ENCODE measurements at places on chromosomes 4 and X.

- DNase-seq = no peak
These were observed 31.6 kb upstream of the SOD3 start for GRCh38 chr4:24763631-24764297.

DNA sequence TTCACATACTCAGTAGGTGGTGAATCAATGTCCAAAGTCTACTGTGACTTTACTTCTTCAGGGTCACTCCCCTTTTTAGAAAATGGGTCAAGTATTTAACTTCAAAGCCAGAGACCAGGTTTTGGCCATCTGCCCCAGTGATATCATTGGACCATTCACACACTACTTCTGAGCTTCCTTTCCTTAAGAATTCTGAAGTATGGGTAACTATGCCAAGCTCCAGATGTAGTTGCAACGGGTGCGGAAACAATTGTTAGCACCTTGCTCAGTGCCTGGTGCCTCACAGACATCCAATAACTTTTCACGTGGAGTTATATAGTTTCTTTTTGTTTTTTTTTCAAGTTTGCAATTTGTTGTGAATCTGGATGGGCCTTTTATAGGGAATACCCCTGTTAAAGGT is 62.6 kb downstream of the TTC29 start:
- DNase-seq = no peak

DNA sequence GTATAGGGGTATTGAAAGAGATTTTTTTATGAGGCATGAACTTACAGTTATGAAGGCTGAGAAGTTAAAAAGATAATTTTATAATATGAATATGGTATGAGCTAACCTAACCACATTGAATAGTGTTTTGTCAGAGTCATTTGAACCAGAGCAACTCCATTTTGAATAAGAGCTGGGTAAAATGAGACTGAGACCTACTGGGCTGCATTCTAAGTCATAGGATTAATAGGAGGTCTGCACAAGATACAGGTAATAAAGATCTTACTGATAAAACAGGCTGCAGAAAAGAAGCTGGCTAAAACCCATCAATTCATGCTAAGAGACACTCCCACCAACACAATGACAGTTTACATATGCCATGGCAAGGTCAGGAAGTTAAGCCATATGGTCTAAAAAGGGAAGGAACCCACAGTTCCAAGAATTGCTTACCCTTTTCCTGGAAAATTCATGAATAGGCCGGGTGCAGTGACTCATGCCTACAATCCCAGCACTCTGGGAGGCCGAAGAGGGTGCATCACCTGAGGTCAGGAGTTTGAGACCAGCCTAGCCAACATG is 209.2 kb downstream of the TECRL start:
- no peak for DNase-seq

- no peak for DNase-seq
These were observed 67.0 kb downstream of the FGF16 start for GRCh38 chrX:77514177-77514576.

DNA sequence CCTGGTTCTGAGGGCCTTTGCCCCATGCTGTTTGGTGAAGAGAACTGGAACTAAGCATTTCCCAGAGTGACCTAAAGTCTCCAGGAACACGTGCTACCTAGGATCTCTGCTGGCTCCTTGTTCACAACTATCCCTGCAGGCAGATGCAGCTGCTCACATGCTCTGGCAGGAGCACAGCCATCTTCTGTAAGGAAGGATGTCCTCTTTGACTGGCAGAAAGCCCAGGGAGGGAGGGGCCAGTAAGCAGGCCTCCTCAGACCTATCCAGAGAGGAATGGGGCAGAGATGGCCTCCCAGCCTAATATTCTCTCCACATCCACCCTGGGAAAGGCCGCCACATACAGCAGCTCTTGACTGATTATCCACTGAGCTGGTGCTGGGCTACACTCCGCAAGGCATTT is 142.8 kb upstream of the EOLA2 start:
- peak; percentile 15 for DNase-seq

DNA sequence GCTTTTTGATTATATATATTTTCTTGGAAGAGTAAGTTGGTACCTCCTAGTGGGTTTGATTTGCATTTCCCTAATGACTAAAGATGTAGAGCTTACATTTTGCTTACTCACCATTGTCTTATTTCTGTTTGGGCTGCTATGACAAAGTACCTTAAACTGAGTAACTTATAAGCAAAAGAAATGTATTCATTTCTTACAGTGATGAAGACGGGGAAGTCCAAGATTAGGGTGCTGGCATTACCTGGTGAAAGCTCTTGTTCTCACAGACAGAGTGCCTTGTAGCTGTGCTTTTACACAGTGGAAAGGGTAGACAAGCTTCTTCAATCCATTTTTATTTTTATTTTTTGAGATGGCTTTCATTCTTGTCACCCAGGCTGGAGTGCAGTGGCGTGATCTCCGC is 229.2 kb upstream of the AGA start:
- no peak for DNase-seq

DNA sequence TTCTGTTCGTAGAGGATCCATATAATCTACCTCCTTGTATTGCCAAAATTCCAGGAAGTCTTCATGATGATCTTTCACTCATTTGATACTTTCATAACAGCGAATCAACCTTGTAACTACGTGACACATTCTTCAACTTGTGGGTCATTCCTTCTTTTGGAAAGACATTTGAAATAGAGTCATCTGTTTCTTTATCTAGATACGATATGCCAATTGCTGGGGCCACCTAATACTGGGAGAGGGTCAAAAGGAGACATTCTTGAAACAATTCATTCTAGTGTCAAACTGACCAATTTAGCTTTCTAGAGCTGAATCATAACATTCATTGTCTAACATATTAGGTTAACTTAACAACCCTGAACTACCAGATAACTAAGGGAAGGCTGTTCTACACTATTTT is 62.9 kb upstream of the SMAD1 start:
- no peak for DNase-seq

DNA sequence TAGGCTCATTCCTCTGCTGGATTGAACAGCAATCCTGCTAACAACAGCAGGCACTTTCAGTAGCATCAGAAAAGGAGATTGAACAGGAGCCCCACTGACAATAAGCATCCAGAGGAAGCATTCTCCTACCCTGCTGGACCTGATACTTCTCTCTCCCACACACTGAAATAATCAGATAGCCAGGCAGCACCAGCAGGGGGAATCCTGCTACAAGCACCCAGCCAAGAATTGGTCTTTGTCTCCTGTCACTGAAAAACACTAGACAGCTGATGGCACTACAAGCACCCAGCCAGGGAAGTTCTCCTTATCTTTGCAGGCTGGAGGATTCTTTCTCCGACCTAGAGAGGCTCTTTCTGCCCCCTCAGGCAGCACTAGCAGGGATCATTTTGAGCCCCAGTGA is 444.3 kb upstream of the GRIA3 start:
- DNase-seq = no peak

GRCh38 chr4:78439328-78439727 is 112.2 kb upstream of the ANXA3 start:
- no peak for DNase-seq

DNA sequence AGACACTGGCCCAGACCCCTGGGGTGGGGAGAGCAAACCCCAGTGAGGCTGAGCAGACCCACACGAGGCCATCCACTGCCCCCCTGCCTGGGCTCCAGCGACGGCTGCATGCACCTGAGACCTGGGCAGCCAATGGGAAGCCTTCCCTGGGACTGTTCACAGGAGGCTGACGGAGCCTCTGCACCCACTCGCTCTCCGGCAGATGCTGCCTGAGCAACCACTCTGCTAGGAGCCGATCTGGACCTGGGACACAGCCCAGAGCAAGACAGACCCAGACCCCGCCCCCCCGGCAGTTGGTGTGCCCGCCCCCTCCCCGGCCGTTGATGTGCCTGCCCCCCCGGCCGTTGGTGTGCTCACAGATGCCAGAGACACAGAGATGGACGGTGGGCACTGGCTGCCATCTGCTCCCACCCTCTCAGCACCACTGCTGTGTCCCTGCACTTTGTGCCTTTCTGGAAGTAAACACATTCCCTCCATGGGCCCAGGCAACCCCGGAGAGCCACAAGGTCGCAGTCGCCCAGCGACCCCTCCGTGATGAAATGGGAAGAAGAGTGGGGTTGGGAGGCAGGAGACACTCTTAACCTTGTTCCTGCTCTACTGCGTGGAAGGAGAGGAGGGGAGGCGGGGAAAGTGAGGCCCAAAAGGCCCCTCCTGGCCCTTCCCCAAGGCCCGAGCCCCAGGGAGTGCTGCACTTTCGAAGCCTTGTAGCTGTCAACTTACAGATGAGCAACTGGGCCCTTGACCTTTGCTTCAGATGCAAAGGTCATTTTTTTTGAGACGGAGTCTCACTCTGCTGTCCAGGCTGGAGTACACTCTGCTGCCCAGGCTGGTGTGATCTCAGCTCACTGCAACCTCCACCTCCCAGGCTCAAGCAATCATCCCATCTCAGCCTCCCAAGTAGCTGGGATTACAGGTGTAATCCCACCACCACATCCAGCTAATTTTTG is 62.0 kb downstream of the ZFYVE28 start:
- no peak for DNase-seq
